ENCODE measurements at places on chromosomes 1 and 21.
A peak's percentile ranks its signal among the peaks of the same experiment; 100 is the strongest.

GRCh38 chr1:21050031-21050430, 126.7 kb downstream of the EIF4G3 start:
- DNase-seq: no peak

DNA sequence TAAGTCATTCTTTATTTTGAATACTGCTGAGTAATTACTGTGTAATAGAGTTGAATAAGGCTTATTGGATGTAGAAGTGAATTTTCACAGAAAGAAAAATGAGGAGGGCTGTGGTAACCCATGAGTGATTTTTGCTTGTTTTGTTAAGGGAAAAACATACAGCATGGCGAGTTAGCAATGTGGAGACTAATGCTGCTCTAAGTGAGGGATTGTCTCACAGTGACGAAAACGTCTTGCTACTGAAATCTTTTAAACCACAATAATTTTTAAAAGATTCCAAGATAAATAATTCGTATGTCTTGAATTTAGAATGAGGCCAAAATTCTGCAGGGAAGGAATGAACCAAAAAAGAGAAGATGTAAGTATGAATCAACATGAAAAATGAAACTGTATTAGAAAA, 16.2 kb upstream of the PLA2G4A start:
- DNase-seq: no peak

GRCh38 chr1:165408518-165408917, 36.4 kb downstream of the RXRG start:
- DNase-seq: no peak

GRCh38 chr1:41751804-41752513, 166.8 kb downstream of the HIVEP3 start:
- no peak for DNase-seq

DNA sequence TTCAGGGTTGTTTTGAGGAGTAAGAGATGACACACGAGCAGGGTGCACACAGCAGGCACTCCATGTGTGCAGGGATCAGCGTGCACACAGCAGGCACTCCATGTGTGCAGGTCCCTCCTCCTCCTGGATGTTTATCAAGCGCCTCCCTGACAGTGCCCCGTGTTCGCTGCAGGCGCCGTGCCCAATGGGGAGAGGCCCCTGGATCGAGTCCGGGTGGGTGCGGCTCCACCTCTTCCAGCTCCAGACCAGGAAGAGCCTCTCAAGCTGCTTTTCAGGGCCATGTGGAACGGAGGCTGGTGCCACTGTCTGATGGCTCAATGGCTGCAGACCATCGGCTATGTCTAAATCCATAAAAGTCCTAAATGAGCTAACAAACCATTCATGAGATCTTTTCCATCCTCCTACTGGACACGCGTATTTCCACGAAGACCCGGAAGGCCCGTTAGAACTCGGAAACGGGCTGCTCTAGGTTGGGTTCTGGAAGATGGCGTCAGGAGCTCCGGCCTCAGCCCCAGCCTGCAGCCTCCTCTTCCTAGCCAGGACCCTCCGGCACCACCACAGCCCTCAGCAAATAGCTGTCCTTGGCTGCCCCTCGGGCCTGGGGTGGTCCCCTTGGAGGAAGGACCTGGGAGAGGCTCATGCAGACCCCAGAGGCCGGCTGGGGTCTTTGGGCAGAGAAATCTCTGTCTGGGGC, 36.0 kb downstream of the RRP1 start:
- DNase-seq: no peak

DNA sequence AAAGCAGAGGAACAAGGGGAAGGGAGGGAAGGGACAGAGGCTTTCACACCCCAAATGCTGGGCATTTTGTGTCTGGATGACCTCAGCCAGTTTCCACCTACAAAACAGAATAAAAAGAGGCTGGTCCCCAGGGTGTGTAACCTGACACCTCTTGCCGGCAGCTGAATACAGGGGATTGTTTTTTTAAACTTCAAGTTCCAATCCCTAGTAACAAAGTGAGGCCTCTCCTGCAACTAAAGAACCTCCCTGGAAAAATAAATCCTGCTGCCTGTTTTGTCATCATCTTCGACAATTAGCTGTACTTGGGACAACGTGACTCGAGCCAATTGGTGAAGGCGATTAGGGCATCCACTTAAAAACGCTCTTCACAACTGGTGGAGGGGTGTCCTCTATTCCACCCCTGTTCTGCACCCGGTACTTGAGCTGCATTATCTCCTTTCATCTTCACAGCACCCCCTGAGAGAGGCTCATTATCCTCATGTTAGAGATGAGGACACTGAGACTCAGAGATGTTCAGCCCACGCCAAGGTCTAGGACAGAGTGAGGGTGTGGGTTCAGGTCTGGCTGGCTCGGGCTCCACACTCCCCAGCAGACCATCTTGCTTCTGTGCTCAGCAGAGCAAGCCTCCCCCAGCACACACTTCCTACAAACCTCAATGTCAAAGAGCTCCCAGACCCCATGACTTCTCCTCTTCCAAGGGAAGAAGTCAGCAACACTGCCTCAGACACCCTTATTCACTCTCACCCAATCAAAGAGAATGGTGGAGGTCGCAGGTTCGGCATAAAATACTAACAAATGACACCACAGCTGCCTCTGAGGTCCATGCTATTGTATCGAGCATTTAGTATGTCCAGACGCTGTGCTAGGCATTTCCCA, 15.2 kb downstream of the ITPKB start:
- DNase-seq: no peak

GRCh38 chr1:175783126-175783722, 39.8 kb upstream of the TNR start:
- DNase-seq: no peak

DNA sequence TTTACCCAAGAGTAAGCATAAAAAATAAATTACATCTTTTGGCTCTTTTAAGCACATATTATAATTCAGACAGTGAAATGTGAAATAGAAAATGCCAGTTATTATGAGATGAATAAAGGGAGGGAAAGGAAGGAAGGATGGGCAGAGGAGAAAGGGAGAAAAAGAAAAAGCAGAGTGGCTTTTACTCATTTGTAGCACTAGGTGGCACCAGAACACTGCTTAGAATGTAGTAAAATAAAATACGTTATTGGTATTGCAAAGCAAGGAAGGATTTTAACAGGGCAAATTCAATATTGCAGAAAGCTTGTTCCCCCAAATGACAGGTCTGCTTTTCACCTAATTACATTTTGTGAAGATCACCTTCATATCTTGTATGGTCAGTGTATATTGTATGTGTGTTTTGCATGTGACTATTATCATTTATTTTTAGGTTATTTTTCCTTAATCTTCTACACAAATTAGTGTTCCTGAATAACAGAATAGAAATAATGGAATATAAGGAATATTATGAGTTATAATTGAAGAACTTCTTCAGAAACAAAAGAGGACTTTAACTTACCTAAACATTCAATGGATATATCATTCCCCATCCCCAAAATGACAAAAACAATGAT, 9.1 kb upstream of the PCNX2 start:
- DNase-seq: no peak

DNA sequence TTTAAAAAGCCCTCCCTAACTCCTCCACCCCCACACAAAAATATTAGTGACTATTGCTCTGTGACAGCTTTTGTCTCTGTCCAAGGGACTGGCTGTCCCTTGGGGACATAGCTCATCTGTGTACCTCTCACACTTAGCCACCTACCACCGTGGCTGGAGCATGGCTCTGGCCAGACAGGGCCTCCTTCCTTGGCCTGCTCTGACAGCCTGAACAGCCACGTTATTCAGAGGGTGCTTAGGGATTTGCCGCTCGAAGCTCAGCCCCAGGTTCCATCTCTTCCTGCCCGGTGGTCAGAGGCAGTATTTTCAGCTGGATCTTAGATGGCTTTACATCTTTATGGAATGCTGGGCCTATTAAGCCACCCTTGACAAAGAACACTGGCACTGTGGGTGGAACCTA, 6.1 kb upstream of the CELSR2 start:
- no peak for DNase-seq

DNA sequence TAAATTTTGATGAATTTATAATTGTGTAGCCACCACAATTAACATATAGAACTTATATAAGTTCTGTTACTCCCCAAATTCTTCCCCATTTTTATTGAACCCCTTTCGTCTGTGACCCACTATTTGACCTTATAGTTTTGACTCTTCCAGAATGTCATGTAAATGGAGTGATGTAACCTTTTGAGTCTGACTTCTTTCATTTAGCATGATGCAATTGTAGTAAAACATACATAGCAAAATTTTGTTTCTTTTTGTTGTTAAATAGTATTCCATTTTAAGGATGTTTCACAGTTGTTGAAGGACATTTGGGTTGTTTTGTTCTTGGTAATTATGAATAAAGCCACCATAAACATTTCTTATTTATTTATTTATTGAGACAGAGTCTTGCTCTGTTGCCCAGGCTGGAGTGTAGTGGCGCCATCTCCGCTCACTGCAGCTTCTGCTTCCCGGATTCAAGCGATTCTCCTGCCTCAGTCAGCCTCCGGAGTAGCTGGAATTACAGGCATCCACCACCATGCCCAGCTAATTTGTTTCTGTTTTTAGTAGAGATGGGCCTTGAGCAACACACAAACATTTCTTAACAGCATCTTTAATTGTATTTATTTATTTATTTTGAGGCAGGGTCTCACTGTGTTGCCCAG, 33.6 kb downstream of the RPRD2 start:
- no peak for DNase-seq

GRCh38 chr1:8816264-8816663, 1.2 kb downstream of the RERE start:
- DNase-seq: no peak

GRCh38 chr1:220827445-220828178, 40.9 kb downstream of the MTARC1 start:
- no peak for DNase-seq

GRCh38 chr1:43973981-43974442, 748 bp upstream of the ATP6V0B start:
- no peak for DNase-seq

GRCh38 chr1:221690858-221691257, 51.0 kb downstream of the DUSP10 start:
- DNase-seq: no peak

- DNase-seq: peak; percentile 89
Observed at GRCh38 chr1:1069056-1069710, 4.9 kb downstream of the RNF223 start.

DNA sequence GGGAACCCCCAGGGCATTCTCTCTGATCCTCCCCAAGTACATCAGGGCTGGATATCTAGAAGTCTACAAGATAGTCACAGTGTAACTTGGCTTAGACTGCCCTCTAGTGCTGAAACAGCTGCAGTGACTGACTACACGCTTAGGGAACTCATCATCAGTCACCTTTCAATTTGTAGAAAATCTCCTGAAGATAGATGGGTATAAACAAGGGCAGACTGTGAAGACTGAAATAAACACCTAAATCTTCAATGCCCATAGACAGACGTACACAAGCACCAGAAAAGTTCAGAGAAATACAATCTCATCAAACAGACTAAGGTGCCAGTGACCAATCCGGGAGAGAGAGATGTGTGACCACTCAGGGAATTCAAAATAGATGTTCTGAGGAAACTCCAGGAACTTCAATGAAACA, 46.6 kb downstream of the PACC1 start:
- DNase-seq: peak; percentile 13

- DNase-seq: no peak
Observed at GRCh38 chr1:158145173-158145719, 35.4 kb upstream of the CD1D start.

DNA sequence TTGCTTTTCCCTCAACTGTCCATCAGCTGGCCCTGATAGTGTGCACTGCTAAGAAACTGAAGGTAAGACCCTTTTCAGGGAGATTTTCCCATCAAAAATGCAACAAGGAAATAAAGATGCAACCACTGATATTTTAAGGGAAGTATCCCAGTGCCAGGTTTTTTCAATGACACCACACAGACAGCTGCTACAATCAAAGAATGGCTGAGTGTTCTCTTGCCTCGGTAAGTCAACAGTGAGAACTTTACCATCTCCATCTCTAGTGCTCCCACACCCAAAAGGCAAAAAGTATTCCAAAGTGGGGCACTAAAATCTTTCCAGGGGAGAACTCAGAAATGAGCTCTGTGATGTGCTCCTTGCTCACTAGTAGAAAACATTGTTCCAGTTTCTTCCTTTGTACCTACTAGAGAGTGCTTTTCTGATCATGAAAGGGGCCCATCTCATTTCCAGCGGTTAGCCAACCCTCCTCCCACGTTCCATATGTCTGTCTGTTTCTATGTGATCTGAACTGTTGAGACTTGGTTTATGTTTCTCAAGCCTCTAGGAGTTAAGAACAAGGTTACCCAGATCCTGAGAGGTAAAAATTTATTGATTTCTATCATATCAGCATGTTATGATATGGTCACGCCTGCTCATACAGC, 67.6 kb upstream of the NEK2 start:
- no peak for DNase-seq

DNA sequence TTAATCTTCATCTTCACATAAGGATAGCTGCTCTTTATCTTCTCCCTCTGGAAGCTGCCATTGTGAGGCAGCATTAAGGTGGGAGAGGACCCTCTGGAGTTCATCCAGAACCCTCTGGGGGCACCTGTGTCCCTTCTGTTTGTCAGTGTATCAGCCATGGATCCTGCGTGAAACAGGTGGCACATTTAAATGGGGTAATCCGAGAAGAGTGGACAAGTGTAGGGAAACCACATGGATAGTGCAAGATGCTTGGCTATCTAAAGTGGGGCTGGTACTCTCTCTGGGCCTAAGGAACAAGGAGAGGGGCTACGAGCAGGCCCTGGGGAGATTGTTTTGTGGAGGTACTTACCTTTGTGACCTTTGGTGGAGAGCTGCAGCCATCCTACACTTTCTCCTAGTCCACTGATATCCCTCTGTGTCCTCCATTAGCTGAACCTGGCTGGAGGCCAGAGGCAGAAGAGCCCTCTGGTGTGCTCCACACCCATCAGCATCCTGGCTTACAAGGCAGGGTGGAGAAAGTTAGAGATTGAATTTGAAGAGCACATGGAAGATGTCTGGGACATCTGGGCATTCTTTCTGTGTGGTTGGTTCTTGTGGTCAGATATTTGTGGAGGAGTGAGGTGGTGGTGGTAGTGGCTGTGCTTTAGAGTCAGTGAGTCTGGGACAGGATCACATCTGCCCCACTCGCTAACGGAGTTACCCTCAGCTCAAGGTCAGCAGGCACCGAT, 117.7 kb downstream of the FGGY start:
- DNase-seq: no peak

- no peak for DNase-seq
Observed at GRCh38 chr1:120133228-120133927, 42.9 kb downstream of the SEC22B start.

GRCh38 chr21:43835861-43836260, 29.2 kb upstream of the AGPAT3 start:
- no peak for DNase-seq

DNA sequence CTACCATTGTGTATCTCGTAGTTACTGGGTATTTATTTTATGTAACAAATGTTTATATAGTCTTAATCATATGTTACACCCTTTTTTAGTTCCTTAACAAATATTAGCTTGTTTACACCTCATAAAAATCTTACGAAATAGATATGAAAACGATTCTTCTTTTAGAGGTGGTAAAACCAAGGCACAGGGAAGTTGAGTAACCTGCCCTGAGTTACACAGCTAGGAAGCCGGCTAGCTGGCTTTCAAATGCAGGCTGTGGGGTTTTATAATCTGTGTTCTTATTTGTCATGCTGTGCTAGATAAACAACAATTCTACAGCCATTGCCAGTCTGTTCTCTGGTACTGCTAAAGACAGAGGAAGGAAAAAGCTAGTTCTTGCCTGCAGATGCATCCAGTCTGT, 109.6 kb downstream of the NOS1AP start:
- no peak for DNase-seq
